ENCODE measurements at places on chromosomes 13 and 19. TPM values are rescaled to one million over a fixed set of nuclear protein-coding genes. Genes with fewer than 3 reads are reported as not detected.

The PSPN gene
- total RNA-seq, result 1.2 TPM

DNA sequence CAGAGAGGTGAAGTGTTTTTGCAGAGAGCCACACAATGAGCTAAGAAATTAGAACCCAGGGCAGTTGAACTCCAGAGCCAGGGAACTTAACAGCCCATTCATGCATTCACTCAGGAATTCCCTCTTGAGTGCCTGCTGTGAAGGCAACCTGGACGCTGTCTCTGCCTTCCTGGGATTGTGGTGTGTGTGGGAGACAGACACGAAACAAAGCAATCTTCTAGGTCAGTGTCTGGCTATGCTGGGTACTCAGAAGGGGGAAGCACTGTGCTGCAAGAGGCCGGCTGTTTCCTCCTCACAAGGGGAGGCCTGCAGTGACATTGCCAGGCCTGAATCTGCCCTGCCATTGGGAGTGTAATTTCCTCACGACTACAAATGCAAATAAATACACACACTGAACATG lies 9.7 kb downstream of the BCKDHA start:
- DNase-seq, result no peak
- no peak overlapping the region for H3K27ac ChIP-seq
- peaks cover 7% of the 10 kb centered on the region for H3K4me1 ChIP-seq
- no peak overlapping the region for H3K4me3 ChIP-seq
- H3K36me3 ChIP-seq, result no peaks in the 10 kb centered on the region
- H3K27me3 ChIP-seq, result no peaks in the 10 kb centered on the region

The PMIS2 gene
- total RNA-seq, result not detected

DNA sequence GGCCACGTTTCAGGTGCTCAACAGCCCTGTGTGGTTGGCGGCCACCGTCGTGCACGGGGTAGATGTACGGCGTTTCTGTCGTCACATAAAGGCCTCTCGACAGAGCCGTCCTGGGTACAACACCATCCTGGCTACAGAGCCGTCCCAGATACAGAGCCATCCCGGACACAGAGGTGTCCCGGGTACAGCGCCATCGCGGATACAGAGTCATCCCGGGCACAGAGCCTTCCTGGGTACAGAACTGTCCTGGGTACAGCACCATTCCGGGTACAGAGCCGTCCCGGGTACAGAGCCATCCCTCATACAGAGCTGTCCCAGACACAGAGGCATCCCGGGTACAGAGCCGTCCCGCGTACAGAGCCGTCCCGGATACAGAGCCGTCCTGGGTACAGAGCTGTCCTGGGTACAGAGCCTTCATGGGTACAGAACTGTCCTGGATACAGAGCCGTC lies 222.7 kb upstream of the SOX1 start:
- DNase-seq, result no peak
- no peaks in the 10 kb centered on the region for H3K4me1 ChIP-seq
- H3K36me3 ChIP-seq, result no peaks in the 10 kb centered on the region
- no peak overlapping the region for H3K27ac ChIP-seq

DNA sequence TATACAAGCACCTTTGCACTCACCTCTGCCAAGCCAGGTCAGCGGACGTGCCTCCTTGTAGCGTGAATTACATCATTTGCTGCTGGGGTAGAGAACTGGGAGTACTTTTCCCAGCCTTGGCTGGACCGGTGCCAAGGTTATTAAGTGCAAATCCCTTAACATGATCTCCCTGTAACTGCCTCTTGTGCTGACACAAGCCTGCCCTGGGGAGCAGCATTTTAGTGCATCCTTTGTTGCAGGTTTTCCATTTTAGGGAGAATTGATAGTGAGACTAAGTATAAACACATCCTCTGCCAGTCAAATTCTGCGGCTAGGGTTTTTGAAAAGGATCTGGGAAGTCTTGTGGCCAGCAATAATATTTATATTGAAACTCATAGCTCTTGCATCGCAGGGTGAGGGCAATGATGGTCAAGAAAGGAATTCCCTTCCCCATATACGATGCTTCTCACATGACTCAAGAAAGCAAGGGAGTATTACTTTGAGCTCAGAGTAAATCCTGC lies 32.7 kb upstream of the DCLK1 start:
- no peak overlapping the region for H3K27ac ChIP-seq
- H3K36me3 ChIP-seq, result no peaks in the 10 kb centered on the region
- no peaks in the 10 kb centered on the region for H3K27me3 ChIP-seq
- H3K4me3 ChIP-seq, result no peak overlapping the region

The ALG5 gene
- 41.2 TPM for total RNA-seq

DNA sequence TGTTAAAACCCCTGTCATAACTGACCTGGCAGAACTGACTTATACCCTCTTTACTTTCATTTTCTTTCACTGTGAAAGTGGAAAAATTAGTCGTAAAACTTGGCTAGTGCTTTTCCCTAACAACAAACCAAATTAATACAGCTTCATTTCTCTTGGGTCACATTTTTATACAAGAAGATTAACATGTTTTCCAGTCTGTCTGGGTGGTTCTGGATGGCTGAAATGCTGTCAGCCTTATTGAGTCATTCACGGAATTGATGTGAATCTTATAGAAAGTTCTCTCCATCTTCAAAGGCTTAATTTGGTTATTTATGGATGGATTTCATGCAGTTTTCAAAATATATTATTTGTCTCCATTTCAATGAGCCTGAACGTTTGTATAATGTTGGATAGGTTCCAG lies 440.0 kb downstream of the KCTD12 start:
- no peaks in the 10 kb centered on the region for H3K4me1 ChIP-seq
- no peak overlapping the region for H3K4me3 ChIP-seq
- no peaks in the 10 kb centered on the region for H3K27me3 ChIP-seq
- no peak overlapping the region for H3K27ac ChIP-seq
- no peaks in the 10 kb centered on the region for H3K36me3 ChIP-seq

- no peaks in the 10 kb centered on the region for H3K36me3 ChIP-seq
- H3K4me1 ChIP-seq, result no peaks in the 10 kb centered on the region
- H3K27ac ChIP-seq, result no peak overlapping the region
Observed at GRCh38 chr13:81609335-81609734, 1268.4 kb upstream of the SPRY2 start.

The LYL1 gene
- not detected for total RNA-seq

- H3K4me1 ChIP-seq, result no peaks in the 10 kb centered on the region
- H3K27me3 ChIP-seq, result no peaks in the 10 kb centered on the region
- H3K27ac ChIP-seq, result no peak overlapping the region
Observed at GRCh38 chr19:37059142-37059541, 19.1 kb upstream of the ZNF420 start.

DNA sequence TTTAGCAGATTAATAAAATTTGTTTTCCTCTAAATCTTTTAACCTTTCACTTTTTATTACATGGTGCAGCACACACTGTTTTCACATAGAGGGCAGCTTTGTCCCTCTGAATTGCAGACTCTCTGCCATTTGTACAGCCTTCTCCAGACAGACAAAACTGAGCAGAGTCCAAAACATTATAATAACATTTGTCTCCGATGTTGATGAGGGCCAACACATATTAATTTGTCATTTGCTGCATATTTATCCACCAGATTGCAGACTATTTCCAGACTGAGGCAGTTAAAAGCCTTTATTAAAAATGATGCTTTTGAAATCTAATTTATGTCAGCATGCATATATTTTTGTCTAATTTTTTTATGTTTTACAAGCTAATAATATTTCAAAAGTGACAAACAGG lies 1251.9 kb upstream of the SLC10A2 start:
- H3K4me3 ChIP-seq, result no peak overlapping the region
- no peaks in the 10 kb centered on the region for H3K36me3 ChIP-seq
- peak; percentile 37 for DNase-seq
- H3K27me3 ChIP-seq, result no peaks in the 10 kb centered on the region

The GARIN5A gene
- total RNA-seq, result 1.2 TPM

DNA sequence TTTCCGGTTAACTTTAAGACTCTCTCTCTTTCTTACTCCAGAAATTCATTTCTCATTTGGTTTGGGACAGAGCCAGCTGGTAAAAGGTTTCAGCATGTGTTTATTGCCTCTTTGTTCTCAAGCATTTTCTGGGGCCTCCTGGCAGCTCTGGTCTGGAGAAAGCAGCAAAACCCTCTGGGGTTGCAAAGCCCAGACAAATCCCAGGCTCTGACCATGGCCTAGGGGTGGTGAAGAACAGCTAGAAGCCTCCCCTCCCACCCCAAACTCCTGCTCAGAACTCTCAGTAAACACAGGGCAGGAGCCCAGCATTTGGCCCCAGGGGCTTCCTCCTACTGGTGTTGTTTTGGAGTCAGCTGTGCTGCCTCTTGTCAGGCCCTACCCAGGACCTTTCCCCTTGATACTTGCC lies 124.2 kb upstream of the SERP2 start:
- no peak overlapping the region for H3K27ac ChIP-seq
- no peaks in the 10 kb centered on the region for H3K4me1 ChIP-seq

- no peaks in the 10 kb centered on the region for H3K4me1 ChIP-seq
- no peaks in the 10 kb centered on the region for H3K27me3 ChIP-seq
- no peak overlapping the region for H3K27ac ChIP-seq
- no peak for DNase-seq
- H3K36me3 ChIP-seq, result no peaks in the 10 kb centered on the region
Observed at GRCh38 chr19:31085125-31085524, 264.1 kb downstream of the TSHZ3 start.

All from SJCRH30 (cell line).